ENCODE measurements at places on chromosomes 5 and 9. TPM values are rescaled to one million over a fixed set of nuclear protein-coding genes. Genes with fewer than 3 reads are reported as not detected.
A peak's percentile ranks its signal among the peaks of the same experiment; 100 is the strongest.

The F2R gene
- total RNA-seq, result 14.4 TPM

The ARID3C gene
- total RNA-seq, result not detected

DNA sequence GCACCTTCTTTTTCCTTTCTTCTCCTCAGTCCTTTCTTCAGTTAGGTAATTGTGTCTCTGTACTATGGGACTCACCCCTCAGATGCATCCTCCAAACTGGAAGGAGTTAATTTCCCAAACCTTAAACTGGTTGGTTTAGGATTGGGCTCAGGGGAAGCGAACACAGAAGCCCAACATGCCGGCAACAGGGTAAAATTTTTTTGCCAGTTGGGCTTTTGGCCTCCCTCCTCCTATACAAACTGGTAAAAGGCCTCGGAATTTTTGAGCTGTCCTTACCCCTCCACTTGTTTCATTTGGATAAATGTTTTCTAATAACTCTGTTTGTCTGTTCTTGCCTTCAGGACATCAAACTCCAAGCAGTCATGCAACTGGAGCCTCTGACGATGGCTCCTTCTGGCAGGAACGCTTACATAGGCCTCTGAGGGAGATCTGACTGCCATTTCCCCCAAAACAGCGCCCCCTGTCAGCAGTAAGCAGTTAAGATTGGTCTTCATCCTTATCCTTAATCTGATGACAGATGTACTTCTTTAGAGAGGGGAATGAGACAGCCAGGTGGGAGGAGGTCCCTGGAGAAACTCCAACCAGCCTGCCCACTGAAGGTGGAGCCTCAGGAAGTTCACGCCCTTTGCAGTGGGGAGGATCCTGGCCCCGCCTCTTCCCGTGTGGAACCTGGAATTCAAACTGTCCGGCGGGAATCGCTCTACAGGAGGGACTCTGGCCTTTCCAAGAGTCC is 57.8 kb upstream of the SPINK5 start:
- H3K4me3 ChIP-seq, result no peak overlapping the region
- H3K27me3 ChIP-seq, result no peaks in the 10 kb centered on the region
- H3K27ac ChIP-seq, result no peak overlapping the region
- DNase-seq, result no peak

DNA sequence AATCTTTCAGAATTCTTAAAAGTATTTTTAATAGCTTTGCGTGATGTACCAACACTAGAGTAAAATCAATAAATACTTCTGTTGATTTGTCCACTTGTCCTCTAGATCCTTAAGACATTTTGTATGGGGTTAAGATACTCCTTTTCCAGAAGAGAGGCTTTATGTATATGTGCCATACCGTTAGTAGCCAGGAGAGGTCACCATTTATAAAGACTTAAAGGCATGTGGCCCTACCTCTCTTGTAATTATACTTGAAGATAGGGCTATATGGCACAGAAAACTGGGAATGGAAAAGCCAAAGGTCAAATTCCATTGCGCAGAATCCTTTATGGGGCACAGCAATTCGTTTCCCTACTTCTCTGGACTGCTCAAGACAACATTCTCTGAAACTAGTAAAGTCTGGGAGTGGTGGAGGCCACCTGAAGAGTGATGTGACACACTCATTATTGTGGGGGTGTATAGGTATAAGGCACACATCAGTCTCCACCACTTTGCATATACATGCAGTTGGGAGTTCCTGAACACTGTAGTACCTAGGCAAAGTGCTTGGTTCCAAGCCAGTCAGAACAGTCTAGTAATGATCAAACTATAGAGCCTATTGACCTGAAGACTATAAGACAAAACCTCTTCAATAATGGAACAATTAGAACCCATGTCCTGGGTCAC is 140.1 kb upstream of the FBXL17 start:
- no peaks in the 10 kb centered on the region for H3K4me1 ChIP-seq
- no peak overlapping the region for H3K27ac ChIP-seq
- peak; percentile 68 for DNase-seq
- H3K4me3 ChIP-seq, result no peak overlapping the region
- H3K36me3 ChIP-seq, result no peaks in the 10 kb centered on the region

The C9orf43 gene
- 0.51 TPM for total RNA-seq

The PCA3 gene
- total RNA-seq, result not detected

- no peak overlapping the region for H3K27ac ChIP-seq
- H3K4me3 ChIP-seq, result no peak overlapping the region
- H3K4me1 ChIP-seq, result no peaks in the 10 kb centered on the region
- no peaks in the 10 kb centered on the region for H3K36me3 ChIP-seq
- no peaks in the 10 kb centered on the region for H3K27me3 ChIP-seq
- no peak for DNase-seq
Observed at GRCh38 chr9:37715260-37715659, 38.3 kb upstream of the TRMT10B start.

DNA sequence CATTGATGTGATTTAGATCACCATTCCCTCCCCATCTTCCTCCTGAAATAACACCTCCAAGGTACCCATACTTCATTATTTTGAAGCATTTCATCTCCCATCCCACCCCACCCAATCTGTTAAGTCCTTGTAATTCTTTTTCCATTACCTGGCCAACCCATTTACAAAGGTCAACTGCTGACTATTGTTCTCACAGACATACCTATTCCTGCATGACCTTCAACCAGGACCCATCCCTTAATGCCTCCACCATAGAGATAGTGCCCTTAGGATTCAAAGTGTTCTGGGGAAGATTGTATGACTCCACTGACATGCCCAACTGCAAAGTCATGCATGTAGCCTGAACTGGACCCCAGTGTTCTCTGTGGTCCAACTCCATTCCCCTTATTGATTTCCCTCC is 91.2 kb downstream of the NLN start:
- peak overlapping the region; percentile 24 for H3K4me3 ChIP-seq
- peaks cover 13% of the 10 kb centered on the region for H3K36me3 ChIP-seq
- H3K27ac ChIP-seq, result peak overlapping the region; percentile 85
- peaks cover 74% of the 10 kb centered on the region for H3K4me1 ChIP-seq
- no peaks in the 10 kb centered on the region for H3K27me3 ChIP-seq

DNA sequence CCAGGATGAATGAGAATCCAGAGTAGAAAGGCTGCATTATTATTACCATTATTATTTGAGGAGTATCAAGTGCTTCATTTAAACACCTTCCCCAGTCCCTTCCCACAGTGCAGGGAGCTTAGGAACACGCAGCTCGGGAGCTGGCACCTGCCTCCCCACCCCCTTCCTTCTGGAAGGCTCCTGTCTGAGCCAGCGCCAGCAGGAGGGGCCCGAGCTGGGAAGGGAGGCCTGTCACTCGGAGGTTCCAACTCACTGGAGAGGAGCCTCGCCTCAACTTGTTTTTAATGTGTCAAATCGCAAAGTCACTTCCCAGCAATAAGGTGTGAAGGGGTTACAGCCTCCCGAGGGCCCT is 156.4 kb upstream of the IRX4 start:
- H3K4me1 ChIP-seq, result no peaks in the 10 kb centered on the region
- peaks cover 34% of the 10 kb centered on the region for H3K27me3 ChIP-seq
- H3K27ac ChIP-seq, result no peak overlapping the region

GRCh38 chr9:107832871-107833270 is 343.3 kb upstream of the KLF4 start:
- no peak overlapping the region for H3K27ac ChIP-seq
- H3K36me3 ChIP-seq, result no peaks in the 10 kb centered on the region
- DNase-seq, result no peak

DNA sequence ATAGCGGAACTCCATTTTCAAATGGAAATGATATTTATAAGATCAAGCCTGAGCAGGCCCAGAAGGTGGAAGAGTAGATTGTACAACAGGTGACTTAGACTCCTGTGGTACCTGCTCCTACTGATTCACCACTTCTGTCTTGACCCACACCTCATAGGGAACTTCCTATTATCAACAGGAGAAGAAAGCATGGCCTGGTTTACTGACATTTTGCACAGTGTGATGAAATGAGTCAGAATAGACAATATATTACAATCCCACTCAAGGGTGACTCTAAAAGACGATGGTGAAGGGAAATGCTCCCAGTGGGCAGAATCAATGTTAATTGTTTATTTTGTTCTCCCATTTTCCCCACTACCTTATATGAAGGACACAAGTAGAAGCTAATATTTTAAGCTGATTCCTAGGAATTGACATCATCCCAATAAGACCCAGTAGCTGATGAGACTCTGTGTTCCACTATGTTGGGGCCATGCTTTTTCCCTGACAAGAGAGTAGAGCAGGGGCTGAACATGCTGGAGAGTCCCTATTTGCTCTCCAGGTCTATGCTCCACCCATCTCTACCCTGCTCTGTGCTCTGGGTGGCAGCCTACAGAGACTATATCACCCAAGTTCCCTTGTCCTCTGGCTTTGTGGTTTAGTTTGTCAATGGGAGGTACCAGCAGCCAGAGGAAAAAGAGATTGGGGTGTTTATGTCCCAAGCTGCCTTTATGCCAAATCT is 163.4 kb upstream of the FSTL4 start:
- H3K4me3 ChIP-seq, result no peak overlapping the region
- peaks cover 67% of the 10 kb centered on the region for H3K27me3 ChIP-seq
- H3K4me1 ChIP-seq, result no peaks in the 10 kb centered on the region

DNA sequence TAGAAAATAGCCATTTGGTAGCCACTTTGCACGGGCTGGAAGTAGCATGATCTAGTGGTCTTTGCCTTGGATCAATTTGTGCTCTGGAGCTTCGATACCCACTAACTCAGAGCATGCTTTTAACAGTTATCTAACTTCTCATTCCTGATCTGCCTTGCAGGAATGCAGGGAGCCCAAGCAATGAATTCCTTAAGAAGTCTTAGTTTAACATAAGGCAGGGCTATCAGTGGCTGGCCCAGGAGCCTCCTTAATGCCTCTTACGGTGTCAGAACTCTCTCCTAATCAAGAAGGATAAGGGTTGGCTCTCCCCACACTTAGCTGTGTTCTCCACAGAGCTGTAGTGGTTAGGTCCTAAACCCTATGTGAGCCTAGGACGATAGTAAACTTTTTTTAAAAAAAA is 95.8 kb upstream of the TBCA start:
- no peaks in the 10 kb centered on the region for H3K4me1 ChIP-seq
- no peak overlapping the region for H3K27ac ChIP-seq
- DNase-seq, result no peak

DNA sequence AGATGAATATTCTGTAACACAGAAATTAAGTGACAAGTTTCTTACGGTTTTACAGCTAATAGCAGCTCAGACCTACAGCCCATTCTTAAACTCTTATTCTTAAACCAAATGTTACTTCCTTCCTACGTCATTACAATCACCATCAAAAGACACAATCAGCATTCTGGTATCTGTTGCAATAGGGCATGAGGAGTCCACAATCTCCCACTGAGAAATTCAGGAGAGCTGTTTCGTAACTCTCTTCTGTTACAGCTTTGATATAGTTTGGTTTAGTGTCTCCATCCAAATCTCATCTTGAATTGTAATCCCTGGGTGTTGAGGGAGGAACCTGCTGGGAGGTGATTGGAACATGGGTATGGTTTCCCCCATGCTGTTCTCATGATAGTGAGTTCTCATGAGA is 163.4 kb downstream of the GAS1 start:
- no peaks in the 10 kb centered on the region for H3K36me3 ChIP-seq
- H3K27me3 ChIP-seq, result no peaks in the 10 kb centered on the region
- no peak for DNase-seq
- H3K4me3 ChIP-seq, result no peak overlapping the region
